Hematopoietic multipotent progenitor cell treated with erythropoietin and hydrocortisone succinate and interleukin-3 and kit ligand, for 15 days (in vitro differentiated cells): ENCODE measurements at places on chromosomes 3 and 15.

DNA sequence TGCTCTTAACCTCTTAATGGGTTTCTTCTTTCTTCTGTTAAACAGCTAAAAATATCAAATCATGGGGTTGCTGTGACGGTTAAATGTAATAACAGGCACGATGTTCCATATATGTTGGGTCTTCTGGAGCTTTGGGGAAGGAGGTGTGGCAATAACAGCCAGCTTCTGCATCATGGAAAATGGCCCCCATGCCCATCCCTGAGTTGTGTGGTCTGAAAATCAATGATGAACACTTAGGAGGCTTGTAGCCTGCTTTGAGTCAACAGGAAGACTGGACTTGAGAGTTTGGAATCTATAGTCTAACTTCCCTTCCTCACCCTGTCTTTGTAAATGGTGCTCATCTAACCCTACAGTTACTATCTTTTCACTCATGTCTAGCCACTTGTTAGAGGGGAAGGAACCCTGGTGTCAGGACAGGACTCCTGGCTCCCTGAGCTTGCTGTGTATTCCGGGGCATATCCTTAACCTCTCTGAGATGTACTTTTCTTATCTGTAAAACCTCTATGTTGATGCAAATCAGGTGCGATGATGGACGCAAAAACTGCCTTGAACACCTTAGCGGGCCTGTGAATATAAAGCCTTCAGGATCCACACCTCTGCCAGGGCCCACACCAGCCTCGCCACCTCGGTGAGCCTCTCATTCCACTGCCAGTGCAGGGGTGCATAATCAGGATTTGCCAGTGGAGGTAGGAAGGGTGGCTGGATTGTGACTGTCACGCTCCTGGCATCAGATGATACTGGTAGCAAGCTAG lies 27.5 kb downstream of the SMAD3 start:
- DNase-seq: no peak

- no peak for DNase-seq
Observed at GRCh38 chr3:8765528-8765927, 3.9 kb downstream of the OXTR start.

DNA sequence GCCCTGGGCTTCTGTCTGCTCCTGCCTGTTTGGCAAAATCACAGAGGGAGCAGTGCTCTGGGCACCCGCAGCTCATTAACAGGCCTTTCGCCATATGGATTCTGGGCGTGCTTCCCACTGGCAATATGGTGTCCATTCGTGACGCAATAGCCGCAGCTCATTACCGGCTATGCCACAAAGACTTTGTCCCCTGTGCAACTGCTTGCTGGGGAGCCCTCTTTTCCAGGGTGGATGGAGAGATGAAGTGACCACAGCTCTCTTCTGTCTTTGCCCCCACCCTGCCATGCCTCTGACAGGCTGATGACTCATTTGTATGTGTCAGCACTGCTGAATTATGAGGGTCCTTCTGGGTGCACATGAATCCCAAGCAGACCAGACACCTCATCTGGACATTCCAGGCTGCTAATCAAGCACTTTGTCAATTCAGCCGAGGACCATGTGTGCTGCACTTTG lies 214.3 kb upstream of the FEZF2 start:
- DNase-seq: no peak

DNA sequence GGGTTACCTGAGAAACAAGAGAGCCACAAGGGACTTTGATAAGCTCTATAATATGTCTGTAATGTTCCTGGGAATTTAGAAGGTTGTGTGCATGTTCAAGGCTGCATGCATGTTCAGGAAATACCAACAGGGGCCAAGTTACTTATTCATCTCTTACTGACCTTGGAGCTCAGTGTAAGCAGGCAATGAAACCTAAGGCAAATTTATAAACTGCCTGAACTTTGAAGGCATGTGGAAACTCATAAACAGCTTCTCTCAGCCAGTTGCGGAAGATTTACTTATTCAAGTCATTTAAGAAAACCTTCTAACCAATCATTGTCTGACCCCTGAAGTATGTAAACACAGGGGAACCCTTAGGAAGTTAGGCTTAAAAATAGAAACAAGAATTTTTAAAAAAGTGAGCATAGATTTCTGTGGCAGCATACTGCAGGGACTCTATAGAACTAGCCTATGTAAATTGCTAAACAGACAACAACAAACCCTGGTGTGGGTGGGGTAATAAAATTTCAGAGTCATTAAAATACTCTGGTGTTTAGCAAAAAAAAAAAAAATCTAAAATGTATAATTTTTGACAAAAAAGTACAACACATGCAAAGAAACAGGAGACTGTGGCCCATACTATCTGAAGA lies 57.2 kb downstream of the SLC15A2 start:
- no peak for DNase-seq

- no peak for DNase-seq
Observed at GRCh38 chr15:71109130-71109529, 6.1 kb upstream of the THSD4 start.

- no peak for DNase-seq
Observed at GRCh38 chr15:52180196-52180835, 10.9 kb downstream of the GNB5 start.

DNA sequence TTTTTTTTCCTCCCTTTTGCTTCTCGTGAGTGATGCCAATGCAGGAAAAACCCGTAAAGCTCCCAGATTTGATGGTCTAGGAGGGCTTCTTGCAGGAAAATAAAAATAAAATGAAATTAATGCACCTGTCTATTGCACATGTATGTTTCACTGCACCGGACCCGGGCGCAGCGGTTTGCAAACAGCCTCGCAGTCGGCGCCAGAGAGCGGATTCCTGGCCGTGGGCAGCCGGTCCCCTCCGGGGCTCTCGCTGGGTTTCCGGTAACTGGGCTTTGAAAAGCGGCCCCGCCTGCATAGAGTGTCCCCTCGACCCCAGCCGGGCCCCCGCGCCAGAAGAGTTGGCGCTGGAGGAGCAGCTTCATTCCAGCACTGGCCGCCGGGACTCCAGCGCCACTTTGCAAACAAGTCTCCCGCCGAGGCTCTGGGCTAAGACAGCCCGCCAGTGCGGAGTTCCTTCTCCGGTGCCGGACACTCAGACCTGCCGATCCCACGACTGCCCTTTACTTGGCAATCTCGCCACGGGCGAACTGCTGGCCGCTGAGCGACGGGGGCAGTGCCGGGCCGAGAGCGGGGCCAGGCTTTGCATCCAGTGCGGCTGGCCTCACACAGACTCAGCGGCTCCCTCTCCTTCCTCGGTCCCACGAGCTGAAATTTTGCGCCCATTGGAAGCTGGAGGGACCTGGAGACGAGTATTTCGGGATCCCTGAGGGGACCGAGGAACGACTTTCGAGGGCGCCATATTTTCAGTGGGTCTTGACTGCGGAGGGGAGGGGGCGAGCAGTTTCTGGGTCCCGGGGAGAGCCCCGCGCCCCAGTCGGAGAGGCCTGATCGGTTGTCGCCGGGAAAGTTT lies 225.9 kb upstream of the C2CD4B start:
- DNase-seq: no peak

DNA sequence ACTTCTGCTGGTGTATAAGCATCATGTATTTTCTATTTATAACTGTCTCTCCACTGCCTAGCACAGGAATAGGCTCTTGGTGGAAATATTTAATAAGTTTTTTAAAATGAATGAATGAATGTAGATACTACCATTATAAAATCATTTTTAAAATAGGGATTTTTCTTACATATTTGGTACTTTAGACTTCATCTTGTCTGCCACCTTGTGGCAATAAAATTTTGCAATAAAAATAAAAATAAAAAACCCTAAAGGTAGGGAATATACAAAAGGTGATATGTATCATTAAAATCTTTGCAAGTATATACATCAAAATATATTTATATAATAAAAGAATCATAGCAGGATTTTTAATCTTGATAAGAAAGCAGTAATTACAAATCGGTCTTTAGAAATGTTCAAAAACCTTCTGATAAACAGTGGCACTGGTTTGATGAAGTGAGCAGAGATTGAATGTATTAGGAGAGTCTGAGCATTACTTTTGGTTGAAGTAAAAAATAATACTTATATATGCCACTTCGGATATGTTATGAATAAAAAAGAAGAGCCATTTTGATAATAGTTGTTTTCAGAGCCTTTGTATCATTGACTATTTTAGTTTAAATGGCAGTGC lies 95.2 kb downstream of the SPATA16 start:
- no peak for DNase-seq

DNA sequence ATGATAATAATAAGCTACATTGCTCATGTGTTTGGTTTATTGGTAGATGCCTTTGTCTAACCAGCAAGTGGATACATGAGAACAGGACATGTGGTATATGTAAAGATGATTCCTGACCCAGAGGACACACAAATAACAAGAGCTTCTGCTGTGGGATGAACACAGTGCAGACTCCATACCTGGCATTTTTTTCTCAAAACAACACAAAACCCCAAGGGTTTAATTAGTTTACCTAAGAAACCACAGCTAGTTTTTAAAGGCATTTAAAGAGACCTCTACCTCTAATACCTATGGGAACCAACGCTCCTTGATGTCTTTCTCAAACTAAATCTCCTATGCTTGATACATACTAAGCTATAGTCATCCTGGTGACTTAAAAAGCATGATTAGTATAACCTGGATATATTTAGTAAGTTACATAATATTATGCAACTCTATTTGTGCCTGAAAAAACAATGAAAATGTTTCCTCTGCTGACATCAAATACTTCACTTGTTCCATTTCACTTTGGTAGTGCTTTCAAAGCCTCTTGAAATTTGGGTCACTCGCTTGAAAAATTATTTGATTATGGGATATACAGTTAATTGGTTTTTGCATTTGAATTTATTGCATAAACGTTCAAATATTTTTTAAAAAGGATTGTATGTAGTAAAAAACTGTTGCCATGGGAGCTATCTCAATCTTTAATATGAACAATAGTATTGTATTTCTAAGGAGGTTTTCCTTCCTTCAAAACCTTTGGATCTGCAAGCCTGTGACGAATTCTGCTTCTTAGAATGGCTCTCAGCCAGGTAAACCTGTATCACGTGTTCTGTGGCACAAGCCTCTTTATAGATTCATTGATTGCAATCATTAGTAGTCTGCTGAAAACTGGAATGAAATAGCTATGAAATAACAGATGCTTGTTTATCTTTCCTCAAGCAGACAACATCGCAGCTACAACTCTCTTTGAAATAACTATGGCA lies 233.0 kb upstream of the KCNMB2 start:
- no peak for DNase-seq

GRCh38 chr3:47243419-47244147 lies 39.0 kb downstream of the KIF9 start:
- no peak for DNase-seq

- DNase-seq: no peak
Observed at GRCh38 chr3:96994988-96995387, 180.6 kb downstream of the EPHA6 start.

DNA sequence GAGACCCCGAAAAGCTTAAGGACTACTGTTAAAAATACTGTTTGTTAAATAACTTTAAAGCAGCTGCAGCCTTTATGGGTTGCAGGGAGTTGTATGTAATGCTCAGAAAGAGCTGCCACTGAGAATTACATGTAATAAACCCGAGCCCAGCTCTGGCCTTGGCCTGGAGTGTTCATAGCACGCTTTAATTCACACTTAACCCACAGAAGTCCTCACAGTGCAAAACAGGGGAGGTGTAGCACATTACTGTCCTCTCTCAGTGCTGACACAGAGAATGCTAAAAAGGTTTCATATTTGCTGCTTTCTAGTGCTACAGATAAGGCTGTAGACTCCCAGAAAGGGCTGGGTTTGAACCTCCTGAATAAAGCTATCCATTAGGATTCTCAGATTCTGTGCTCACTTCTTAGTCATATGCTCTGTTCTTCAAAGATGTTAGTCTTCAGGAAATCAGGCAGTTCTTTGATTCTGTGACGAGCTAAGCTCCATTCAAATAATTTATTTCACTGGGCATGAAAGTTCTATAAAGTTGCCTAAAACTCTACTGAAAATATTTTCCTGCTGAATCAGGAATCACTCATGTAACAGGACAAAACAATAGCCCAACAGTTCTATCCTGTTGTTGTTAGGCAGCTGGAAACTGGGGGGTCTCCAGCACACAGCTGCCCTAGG lies 108.0 kb downstream of the SENP2 start:
- DNase-seq: no peak

DNA sequence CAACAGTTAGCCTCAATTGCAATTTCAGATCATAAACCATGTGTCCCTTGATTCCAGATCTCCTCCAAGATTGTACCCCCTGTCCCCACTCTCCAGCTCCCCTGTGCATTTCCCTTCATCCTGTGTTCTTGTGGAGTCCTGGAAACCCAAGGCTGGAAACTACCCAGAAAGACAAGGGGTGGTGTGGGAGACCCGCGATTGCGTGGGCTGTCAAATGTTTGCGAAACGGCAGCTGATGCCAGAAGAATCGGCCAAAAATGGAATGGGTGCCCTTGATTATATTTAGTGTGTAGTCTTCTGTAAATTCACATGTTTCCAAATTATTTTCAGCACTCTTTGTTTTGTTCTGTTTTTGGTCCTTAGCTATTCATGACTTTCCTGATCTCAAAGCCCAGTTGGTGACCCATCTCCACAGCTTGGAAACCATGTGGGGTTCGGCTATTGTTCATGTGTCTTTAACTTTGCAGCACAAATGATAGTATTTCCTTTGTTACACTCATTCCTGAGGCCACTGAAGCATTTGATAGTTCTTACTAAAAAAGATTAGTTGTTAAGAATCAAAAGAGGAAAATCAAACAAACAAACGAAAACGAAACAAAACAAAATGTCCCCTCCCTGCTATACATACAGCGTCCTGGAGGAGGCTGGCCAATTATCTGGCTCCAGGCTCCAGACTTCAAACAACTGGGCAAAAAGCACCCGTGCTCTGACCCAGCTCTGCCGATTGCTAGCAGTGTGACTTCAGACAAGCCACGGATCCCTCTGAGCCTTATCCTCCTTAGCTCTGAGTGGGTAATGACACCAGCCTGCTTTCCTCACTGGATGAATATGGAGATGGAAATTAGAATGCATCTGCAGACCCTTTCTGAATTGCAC lies 120.9 kb downstream of the CACNA2D3 start:
- DNase-seq: no peak

- DNase-seq: no peak
Observed at GRCh38 chr3:60536420-60536819, 714.8 kb downstream of the FHIT start.

GRCh38 chr15:95129574-95129973 lies 898.2 kb downstream of the MCTP2 start:
- DNase-seq: no peak

- no peak for DNase-seq
Observed at GRCh38 chr15:42165106-42165505, 8.7 kb upstream of the PLA2G4F start.

- DNase-seq: peak; percentile 65
Observed at GRCh38 chr3:36907911-36908646, 36.8 kb downstream of the TRANK1 start.

- no peak for DNase-seq
Observed at GRCh38 chr3:134407239-134407625, 33.0 kb upstream of the AMOTL2 start.

- no peak for DNase-seq
Observed at GRCh38 chr3:123552095-123552714, 32.6 kb downstream of the HACD2 start.

GRCh38 chr3:196625331-196625730 lies 14.2 kb upstream of the NRROS start:
- DNase-seq: no peak

- DNase-seq: no peak
Observed at GRCh38 chr3:156145866-156146265, 25.5 kb downstream of the KCNAB1 start.
